Amniotic stem cell (primary cell): ENCODE measurements at places on chromosomes 6 and 20.
A peak's percentile ranks its signal among the peaks of the same experiment; 100 is the strongest.

DNA sequence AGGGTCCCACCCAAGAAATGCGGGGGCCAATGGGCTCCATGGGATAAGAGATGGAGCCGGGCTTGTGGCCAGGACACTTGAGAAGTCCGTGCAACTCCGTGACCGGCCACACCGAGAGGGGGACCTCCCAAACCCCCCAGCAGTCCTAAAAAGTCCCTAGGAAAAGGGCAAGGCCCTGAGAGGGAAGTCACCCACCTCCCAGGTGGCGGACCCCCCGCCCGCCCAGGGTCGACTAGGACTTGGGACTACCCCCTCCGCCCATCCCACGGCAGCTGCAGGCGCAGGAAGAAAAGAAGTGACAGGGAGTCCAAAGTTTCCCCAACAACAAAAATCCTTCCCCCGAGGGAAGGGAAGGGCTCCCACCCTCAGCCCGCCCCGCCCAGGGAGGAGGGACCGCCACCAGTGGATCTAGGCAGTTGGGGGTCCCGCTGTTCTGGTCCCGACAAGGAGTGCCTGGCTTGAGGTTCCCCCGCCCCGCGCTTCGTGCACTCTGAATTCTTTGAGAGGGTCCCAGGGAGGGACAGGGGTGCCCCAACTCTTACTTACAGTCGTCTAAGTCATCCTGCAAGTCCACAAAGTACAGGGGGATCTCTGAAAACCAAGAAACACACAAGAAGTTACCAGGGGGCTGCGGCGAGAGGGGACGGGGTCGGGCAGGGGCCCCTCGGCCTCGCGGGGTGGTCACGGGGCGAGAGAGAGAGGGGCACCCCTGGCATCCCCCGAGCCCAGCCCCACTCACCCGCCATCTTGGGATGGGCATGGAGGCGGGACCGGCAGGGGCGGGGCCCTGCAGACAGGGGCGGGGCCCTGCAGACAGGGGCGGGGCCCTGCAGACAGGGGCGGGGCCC, 611 bp upstream of the RAB22A start:
- no peak for DNase-seq

DNA sequence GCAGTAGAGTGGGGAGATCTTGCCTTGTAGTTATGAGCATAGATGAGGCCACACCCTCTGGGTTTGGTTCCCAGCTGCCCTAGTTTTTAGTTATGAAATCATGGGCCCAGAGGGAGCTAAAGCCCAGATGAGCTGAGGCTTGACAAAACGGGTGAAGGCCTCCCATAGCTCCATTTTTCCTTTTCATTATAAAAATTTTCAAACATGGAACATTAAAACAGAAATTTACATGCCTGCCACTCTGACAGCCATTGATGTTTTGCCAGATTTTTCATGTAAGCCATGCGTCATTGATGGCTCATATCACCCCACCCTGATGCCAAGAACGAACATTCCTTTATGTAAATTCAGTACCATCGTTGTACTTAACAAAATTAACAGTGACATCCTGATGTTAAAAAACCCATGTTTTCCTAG, 67.9 kb downstream of the IGF2R start:
- DNase-seq, result peak; percentile 75

DNA sequence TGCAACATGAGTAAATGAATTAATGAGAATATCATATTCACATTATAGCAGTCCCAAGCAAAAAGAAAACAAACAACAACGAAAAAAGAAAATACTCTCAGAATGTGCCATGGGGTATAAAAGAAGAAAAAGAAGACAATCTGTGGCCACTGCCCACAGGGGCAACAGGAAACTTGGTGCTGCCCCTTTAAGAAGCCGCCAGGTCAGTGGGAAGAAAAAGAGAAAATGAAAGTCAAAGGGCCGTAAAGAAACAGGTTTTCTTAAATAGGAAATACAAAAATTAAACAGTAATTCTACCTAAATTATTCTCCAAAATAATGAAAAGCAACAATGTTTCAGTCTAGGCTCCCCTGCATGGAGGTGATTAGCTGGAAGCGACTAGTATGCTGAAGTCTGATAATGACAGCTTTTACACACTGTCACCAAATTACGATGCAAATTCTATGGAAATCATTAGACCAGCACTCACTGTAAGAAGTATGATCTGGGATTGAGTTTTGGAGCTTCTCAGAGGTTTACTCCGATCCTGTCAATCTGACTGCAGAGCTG, 23.6 kb downstream of the GMDS start:
- DNase-seq, result no peak

DNA sequence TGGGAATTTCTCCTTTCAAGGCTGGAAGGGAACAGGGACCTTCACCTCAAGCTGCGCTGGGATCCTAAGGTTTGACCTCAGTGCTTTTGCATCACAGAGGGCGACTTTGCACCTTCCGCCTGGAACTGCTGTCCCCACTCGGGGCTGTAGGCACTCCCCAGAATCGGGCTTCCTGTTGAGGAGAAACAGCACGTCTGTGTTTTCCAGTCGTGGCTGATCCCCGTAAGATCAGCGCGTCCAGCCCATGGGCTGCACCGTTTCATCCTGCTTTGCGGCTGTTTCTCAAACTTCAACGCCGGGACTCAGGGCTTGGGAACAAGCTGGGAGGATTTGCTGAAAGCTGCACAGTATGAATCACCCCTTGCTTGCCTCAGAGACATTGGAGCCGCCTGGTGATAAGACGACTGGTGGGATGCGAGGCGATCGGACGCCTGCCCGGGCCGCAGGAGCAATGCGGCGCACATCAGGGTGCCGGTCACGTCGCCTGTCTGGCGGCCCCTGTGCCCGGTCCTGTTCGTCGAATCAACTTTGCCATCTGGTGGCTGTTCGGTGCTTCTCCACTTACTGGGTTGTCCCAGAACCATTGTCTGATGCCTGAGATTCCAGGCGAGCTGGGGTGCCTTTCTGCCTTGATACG, 53.6 kb upstream of the FRMD1 start:
- no peak for DNase-seq

- DNase-seq, result no peak
Measured at GRCh38 chr20:44355498-44356352, at the start of gene HNF4A. Gene HNF4A, plus strand, starts transcription at chr20:44355699. Its CDS starts 106 bp downstream, at chr20:44355805.
